ENCODE measurements at places on chromosomes 3 and 15. TPM values are rescaled to one million over a fixed set of nuclear protein-coding genes. Genes with fewer than 3 reads are reported as not detected.
A peak's percentile ranks its signal among the peaks of the same experiment; 100 is the strongest.

GRCh38 chr15:63582179-63582578 is 15.0 kb upstream of the FBXL22 start:
- no peak for DNase-seq
- H3K27me3 ChIP-seq = no peaks in the 10 kb centered on the region
- peaks cover 13% of the 10 kb centered on the region for H3K36me3 ChIP-seq
- H3K4me1 ChIP-seq = peaks cover 25% of the 10 kb centered on the region
- H3K4me3 ChIP-seq = no peak overlapping the region
- peak overlapping the region; percentile 83 for H3K27ac ChIP-seq

DNA sequence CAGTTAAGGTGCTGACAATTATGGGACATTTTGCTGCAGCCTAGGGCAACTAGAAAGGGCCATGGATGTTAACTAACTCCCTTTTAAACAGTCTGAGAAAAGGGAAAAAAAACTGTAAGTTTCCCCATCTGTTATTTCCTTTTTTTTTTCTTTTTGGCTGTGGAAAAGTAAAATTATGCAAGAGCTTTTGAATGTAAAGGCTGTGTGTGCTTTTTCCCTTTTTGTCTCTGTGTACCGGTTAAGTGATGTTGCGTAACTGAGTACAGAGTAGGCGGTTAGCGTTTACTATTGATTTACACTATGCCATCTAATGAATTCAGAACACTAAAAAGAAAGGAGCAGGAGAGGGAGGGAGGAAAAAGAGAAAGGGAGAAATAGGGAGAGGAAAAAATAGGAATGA is 403.6 kb downstream of the TIGIT start:
- no peaks in the 10 kb centered on the region for H3K36me3 ChIP-seq
- peaks cover 14% of the 10 kb centered on the region for H3K4me1 ChIP-seq
- DNase-seq = no peak
- H3K27ac ChIP-seq = no peak overlapping the region
- H3K4me3 ChIP-seq = no peak overlapping the region

- no peaks in the 10 kb centered on the region for H3K36me3 ChIP-seq
- H3K27ac ChIP-seq = no peak overlapping the region
- peaks cover 6% of the 10 kb centered on the region for H3K4me1 ChIP-seq
- peaks cover 9% of the 10 kb centered on the region for H3K27me3 ChIP-seq
- no peak overlapping the region for H3K4me3 ChIP-seq
- DNase-seq = no peak
Observed at GRCh38 chr3:38829404-38829803, 13.4 kb upstream of the SCN10A start.

DNA sequence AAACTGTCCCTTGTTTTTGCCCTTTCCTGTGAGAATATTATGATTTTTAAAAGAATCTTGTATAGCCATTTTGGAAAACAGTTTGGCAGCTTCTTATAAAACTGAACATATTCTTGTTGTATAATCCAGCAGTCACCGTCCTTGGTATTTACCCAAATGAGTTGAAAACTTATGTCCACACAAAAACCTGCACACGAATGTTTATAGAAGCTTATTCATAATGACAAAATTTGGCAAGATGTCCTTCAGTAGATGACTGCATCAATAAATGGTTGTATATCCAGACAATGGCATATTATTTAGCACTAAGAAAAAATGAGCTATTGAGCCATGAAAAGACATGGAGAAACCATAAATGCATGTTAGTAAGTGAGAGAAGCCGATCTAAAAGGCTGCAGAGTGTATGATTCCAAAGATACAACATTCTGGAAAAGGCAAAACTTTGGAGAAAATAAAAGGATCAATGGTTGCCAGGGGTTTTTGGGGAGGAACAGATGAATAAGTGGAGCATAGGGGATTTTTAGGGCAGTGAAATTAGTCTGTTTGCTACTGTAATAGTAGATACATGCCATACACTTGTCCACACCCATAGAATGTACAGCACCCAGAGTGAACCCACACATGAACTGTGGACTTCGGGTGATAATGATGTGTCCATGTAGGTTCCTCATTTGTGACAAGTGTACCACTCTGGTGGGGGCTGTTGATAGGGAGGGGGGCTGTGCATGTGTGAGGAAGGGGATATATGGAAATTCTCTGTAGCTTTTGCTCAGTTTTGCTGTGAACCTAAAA is 31.7 kb downstream of the LIMD1 start:
- H3K36me3 ChIP-seq = no peaks in the 10 kb centered on the region
- DNase-seq = no peak
- H3K4me1 ChIP-seq = peaks cover 1% of the 10 kb centered on the region
- no peak overlapping the region for H3K27ac ChIP-seq
- H3K27me3 ChIP-seq = no peaks in the 10 kb centered on the region

DNA sequence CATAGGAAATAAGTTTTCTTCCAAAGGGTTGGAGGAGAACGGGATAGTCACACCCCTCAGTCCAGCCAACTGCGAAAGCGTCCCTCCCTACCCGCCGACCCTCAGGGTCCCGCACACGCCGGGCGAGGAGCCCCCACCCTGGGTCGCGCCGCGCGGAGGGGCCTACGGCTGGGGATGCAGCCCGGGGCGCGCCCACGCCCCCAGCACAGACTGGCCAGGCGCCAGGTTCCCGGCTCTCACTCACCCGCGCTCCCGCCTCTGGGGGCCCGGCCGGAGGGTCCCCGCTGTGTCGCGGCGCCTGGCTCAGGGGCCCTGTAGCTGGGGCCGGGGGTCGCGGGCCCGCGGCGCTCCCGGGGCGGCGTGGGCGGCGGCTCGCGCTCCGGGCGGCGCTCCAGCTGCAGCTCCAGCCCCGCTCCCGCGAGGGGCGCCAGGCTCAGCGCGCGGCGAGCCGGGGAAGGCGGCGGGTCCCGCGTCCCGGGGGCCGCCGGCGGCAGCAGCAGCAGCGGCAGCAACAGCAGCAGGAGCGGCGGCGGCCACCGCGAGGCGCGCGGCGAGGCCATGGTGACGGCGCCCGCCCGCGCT is 375 bp downstream of the HEG1 start:
- H3K4me1 ChIP-seq = peaks cover 59% of the 10 kb centered on the region
- peaks cover 3% of the 10 kb centered on the region for H3K36me3 ChIP-seq
- no peak overlapping the region for H3K27ac ChIP-seq

GRCh38 chr3:14550651-14551611 is 10.8 kb upstream of the GRIP2 start:
- no peak overlapping the region for H3K27ac ChIP-seq
- H3K27me3 ChIP-seq = peaks cover 66% of the 10 kb centered on the region
- no peak overlapping the region for H3K4me3 ChIP-seq
- peaks cover 8% of the 10 kb centered on the region for H3K4me1 ChIP-seq

DNA sequence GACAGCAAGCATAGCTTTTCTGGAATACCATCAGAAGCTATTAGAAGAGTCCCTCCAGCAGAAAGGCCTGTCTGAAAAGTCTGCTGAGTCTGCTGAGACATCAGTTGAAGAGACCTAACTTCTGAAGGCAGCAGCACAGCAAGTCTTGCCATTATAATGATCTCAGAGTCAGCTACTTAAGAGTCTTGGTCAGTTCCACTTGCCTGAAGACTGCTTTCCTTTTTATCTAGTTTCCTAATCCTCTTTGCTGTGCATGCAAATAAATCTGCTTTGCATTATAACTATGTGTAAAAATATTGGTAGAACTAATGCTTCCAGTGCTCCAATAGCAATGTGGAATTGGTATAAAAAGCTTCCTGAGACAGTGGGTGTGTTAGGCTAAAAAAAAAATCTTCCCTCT is 34.9 kb upstream of the CPOX start:
- no peaks in the 10 kb centered on the region for H3K36me3 ChIP-seq
- no peak overlapping the region for H3K4me3 ChIP-seq
- DNase-seq = no peak

DNA sequence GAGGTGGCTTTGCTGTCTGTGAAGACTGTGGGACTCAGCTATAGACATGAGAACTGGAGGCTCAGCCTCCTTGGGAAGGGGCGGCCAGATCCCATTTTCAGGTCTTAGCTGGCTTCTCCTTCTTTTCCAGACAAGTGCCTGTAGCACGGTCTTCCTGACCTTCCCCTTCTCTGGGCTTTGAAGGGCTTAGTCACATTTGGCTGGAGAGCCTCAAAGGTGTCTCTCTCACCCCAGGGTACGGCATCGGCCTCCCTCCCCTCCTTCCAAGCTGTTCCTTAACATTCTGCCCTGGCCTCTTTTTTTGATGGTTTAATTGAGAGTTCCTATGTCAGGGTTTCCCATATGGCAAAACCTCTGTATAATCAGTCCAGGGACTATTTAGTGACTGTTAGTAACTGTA is 242.7 kb downstream of the THSD4 start:
- H3K36me3 ChIP-seq = no peaks in the 10 kb centered on the region
- no peaks in the 10 kb centered on the region for H3K4me1 ChIP-seq
- H3K27ac ChIP-seq = no peak overlapping the region
- no peak overlapping the region for H3K4me3 ChIP-seq
- DNase-seq = no peak

DNA sequence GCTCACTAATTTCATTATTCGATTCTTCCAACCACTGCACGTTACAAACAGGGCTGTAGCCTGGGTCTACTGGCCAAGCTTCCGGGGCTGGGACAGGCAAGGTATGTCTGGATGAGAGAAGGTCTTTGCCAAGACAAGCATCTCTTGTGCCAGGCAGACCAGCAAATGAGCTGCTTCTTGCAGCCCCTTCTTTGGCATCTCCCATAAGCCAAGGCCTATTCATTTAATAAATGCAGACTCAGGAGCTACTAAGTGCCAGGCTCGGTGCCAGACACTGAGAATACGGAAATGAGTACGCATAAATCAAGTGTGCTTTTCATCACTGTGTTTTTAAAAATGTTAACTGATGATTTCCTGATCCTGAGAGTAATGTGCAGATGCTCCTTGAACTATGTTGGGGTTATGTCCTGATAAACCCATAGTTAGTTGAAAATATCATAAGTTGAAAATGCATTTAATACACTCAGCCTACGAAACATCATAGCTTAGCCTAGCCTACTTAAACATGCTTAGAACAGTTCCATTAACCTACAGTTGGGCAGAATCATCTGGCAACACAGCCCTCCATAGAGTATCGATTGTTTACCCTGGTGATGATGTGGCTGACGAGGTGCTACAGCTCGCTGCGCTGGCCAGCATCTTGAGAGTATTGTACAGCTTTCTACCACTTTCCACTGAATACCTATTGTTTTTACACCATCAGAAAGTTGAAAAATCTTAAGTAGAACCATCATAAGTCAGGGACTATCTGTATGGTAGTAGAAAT is 135.0 kb upstream of the CTDSPL start:
- peaks cover 6% of the 10 kb centered on the region for H3K27me3 ChIP-seq
- no peaks in the 10 kb centered on the region for H3K36me3 ChIP-seq
- no peaks in the 10 kb centered on the region for H3K4me1 ChIP-seq
- no peak overlapping the region for H3K4me3 ChIP-seq
- no peak overlapping the region for H3K27ac ChIP-seq
- no peak for DNase-seq

GRCh38 chr3:161471211-161471610 is 25.4 kb upstream of the OTOL1 start:
- no peak for DNase-seq
- no peaks in the 10 kb centered on the region for H3K36me3 ChIP-seq
- no peak overlapping the region for H3K4me3 ChIP-seq

DNA sequence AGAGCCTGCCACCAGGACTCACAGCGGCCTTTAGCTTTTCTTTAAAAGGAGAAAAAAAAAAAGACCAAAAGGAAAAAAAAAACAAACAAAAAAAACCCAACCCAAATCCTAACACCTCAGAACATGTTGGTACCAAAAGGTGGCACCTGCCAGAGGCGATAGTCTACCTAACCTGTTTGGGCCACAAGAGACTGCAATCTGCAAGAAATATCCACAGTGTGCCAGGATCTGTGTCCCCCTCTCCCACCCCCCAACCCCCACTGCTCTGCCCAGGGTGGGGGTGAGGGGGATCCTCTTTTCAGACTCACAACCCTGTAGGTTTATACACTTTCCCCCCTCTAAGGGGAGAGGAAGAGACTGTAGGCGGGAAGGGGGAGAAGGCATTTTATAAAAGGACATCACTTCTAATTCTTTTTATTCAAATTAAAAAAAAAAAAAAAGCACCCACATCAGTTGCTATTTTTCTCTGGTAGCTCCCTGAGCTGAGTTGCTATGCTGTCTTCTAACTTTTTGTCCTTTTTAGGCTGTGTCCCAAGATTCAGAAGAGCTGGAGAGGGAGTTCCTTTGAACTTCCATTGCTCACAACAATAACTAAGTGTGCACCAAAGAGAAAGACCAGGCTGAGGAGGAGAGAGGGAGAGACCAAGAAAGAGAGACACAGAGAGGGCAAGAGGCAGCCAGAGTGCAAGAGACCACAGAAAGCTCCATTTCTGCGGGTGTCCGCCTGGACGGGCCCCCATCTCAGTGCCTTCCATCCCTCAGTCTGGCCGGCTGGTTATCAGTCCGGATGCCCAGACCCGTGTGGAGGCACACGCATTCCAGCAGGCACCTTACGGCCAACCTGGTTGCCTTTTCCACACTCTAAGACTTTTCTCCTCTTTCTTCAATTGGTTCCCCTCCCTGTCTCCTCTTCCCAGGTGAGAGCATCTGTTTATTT is 48.9 kb downstream of the TLE3 start:
- H3K27me3 ChIP-seq = no peaks in the 10 kb centered on the region
- H3K27ac ChIP-seq = no peak overlapping the region
- DNase-seq = no peak
- H3K4me1 ChIP-seq = peaks cover 6% of the 10 kb centered on the region
- peaks cover 4% of the 10 kb centered on the region for H3K36me3 ChIP-seq
- no peak overlapping the region for H3K4me3 ChIP-seq

DNA sequence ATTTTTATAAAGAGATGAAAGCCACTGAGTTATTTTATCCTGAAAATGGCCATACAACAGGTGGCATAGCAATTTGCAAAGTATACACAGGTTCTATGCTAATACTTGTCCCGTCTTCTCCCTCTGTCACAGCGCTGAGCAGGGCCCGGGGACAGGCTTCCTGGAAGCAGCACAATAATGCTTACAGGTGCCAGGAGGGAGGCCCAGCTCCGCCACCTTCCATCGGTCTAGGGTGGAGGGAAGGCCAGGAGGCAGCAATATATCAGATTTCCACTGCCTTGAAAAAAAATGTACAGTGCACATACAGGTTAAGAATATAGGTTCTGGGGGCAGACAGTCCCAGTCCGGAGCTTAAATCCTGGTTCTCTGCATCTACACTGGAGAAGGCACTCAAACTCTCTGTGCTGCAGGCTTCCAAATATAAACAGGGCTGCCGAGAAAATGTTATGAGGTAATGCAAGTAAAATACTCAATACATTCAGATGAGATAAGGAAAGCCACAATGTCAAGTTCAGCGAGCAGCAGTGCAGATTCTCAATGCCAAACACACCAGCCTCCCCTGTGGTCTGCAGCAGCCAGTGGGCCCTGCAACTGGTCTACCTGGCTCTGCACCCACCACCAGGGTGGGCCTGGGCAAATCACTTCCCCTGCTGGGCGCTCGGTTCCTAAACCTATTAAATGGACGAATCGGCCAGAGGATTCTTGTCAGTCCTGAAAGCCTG is 189.6 kb downstream of the XXYLT1 start:
- no peak for DNase-seq
- no peaks in the 10 kb centered on the region for H3K4me1 ChIP-seq
- no peak overlapping the region for H3K4me3 ChIP-seq

Gene LNP1
- total RNA-seq = 3.2 TPM

Gene DUOXA2
- not detected for total RNA-seq

Gene DUOXA1
- total RNA-seq = 0.65 TPM

Gene IGSF10
- total RNA-seq = not detected

Gene ARHGAP11A
- 108 TPM for total RNA-seq

Gene IL17RD
- 0.07 TPM for total RNA-seq
